ENCODE measurements at places on chromosomes 12 and 14.

- no peak for DNase-seq
These were observed 45.2 kb downstream of the WDHD1 start for GRCh38 chr14:54981698-54982097.

DNA sequence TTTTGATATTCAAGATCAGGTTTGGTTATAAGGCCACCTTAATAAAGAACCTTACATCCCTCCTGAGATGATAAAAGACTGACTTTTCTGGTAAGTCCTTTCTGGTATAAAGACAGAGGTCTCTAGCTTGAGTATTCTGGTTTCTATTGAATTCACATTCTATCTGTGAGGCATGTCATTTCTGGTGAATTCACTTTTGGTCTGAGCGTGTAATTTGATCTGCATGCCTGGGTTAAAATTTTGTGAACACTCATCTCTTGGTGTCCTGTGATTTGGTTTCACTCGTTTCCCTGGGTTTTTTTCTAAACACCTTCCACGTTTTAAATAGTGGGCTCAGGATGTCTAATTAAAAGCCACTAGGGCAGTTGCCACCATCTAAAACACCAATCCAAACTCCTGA, 12.2 kb downstream of the EIF5 start:
- no peak for DNase-seq

DNA sequence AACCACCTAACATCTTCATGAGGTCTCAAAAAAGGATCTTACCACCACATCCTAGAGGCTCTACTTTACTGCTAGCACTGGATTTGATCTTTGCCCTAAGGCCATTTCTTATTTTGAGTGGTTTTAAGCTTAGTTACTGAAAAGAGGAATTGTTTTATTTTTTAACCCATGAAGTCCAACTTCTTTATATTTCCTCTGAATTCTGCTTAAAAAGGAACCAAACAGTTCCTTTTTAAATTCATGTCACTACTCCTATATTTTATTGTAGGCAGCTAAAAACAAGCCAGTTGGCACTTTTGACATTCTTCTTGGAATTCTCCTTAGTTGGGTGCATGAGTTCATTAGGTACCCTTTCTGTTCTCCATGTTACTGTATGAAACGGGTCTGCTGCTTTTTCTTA, 76.4 kb downstream of the FGD4 start:
- no peak for DNase-seq

- DNase-seq: peak; percentile 66
These were observed 57.3 kb downstream of the NTN4 start for GRCh38 chr12:95733141-95733825.

- DNase-seq: no peak
These were observed 18.6 kb downstream of the DDX24 start for GRCh38 chr14:94062344-94062940.

GRCh38 chr14:22280497-22281316, 308.3 kb downstream of the DAD1 start:
- DNase-seq: no peak

- no peak for DNase-seq
These were observed 156.5 kb downstream of the KCNK10 start for GRCh38 chr14:88166616-88167015.

GRCh38 chr14:94388027-94388383, 397 bp downstream of the SERPINA1 start:
- no peak for DNase-seq

DNA sequence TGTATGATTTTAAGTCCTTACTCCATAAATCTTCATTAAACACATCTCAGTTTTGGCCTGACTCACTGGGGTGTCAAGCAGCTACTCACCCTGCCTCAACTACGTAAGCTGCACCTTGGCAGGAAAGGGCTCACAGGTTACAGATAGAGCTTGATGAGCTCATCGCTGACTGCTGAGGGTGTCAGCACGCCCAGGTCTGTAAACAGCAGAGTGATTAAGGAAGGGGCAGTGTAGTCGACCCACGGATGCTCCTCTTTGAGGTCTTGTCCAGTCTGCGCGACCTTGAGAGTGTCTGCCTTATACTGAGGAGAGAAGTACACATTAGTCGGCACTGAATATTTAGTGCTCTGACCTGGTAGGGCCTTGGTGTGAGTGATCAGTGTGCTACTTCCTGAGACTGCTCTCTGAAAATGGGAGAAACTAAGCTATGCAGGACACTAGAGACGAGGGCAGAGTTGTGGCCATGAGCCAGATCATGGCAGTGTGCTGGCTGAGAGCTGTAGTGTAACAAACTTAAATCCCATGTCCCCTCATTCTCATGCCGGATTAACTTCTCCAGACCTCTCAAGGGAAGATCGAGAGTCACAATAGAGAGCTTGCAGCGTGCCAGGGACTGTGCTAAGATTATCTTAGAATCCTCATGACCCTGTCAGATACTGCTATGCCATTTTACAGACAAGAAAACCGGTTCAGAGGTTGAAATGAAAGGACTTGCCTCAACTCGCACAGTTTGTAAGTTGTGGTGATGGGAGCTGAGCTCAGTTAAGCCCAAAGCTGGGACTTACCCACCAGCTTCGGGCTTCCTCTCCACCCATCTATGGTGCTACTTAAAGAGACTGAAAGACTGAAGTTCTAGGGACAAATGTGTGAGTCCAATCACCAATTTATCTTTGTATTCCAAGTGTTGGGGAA, 11.6 kb downstream of the EIF2B1 start:
- DNase-seq: no peak

Measured in HAP-1 (cell line).